Stimulated activated CD4-positive, alpha-beta T cell treated with anti-CD3 and anti-CD28 coated beads, Interleukin-2, amount 100 ng/mL, for 24 hours (primary cell): ENCODE measurements at places on chromosomes 7 and 10.

GRCh38 chr7:101729241-101729883, 88.1 kb upstream of the CUX1 start:
- no peak for DNase-seq

- no peak for DNase-seq
These were observed 285.1 kb upstream of the SP8 start for GRCh38 chr7:21071561-21072501.

GRCh38 chr7:48402721-48403120, 231.5 kb downstream of the ABCA13 start:
- DNase-seq = no peak

- DNase-seq = no peak
These were observed 313.8 kb upstream of the BMPER start for GRCh38 chr7:33591490-33591889.

GRCh38 chr10:116748041-116748440, 5.7 kb upstream of the HSPA12A start:
- no peak for DNase-seq

DNA sequence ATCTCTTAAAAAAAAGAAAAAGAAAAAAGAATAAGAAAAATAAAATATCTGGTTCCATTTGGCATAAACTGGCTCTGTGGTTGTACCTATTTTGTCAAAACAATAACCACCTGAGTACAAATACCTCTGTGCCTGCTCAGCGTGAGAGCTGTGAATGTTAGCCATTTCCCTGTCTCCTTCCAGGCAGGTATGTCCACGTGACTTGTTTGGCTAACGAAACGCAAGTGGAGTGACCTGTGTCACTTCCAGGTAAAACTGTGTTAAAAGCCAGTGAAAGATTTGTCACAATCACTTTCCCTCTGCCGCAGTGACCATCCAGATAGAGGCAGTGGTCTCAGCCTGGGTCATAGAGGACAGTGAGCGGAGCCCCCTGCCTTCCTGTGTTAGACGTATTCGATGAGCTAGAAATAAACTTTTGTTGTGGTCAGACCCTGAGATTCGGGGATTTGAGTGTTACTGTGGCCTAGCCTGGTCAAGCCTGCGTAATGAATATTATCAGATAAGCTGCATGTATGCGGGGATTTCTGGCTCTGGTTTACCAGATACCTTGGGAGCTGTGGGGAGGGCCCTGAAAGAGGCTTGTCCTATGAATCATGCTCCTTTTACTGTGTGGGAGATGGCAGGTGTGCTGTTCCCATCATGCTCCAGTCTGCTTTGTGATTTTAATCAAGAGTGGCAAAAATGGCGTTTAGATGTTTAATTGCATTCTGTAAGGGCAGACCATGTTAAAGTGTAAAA, 3.8 kb downstream of the PTER start:
- DNase-seq = no peak

- no peak for DNase-seq
These were observed 4.7 kb upstream of the KLHDC10 start for GRCh38 chr7:130065500-130066152.

DNA sequence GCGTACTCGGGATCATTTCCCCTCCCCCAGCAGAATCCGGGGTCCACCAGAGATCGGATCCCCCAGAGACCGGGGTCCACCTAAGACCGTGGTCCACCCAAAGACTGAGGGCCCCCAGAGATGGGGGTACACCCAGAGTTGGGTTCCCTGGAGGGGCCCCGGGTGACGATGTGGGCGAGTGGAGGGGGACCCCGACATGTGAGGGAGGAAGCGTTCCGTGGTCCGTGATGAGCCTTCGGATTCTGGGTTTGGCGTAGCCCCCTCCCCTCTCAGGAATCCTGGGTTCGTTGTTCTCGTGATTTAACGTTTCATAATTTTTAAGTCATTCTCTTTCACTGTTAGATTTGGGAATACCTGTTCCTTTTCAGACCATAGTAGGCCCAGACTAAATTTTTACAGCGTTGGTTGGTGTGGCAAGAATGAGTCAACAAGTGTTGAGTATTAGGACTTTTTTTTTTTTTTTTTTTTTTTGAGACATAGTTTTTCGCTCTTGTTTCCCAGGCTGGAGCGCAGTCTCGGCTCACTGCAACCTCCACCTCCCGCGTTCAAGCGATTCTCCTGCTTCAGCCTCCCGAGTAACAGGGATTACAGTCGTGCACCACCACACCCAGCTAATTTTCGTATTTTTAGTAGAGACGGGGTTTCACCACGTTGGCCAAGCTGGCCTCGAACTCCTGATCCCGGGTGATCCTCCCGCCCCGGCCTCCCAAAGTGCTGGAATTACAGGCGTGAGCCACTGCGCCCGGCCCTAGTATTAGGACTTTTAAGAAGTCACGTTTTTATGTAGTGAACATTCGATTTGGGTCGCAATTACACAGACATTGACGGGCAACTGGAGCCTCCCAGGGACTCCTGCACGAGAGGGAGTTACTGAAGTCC, 672 bp downstream of the GTPBP4 start:
- DNase-seq = peak; percentile 9

GRCh38 chr7:157412021-157412443, 75.2 kb downstream of the DNAJB6 start:
- peak; percentile 68 for DNase-seq

DNA sequence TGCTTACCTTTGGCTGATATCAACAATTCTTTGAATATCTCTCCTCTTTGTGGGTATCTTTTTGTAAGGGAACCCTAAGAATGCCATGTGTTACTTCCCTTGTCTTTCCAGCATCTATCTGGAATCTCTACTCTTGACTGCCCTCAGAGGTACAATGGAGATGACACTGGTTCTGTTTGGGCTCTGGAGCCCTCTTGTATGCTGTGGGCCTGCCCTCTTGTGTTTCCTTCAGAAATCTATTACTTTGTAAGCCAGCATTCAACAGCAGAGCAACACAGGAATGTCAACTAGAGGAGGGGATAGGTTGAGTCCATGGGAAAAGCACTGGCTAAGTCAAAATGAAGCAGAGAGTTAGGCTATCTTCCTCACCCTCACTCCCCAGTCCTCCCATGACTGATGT, 142.3 kb downstream of the XPNPEP1 start:
- DNase-seq = no peak

DNA sequence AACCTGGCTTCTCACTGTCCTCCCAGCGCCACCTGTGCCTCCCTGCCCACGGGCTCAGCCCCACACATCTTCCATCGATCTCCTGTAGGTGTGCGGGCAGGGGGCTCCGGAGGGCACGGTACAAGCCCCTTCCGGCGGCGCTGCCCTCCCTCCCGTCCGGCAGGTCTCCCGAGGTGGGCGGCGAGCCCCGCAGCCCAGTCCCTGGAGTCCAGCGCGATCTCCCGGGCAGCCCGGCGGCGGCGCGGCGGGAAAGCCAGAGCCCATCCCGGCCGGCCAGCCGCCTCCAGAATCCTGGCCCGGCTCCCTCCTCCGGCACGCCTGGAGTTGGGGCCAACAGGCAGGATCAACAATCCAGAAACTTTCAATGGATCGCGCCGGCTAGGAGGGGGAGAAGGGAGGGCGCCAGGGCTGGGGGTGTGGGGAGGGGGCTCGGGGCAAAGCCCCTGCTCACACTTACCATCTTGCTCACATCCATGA, 100.1 kb downstream of the HIP1 start:
- peak; percentile 13 for DNase-seq

GRCh38 chr7:17371671-17372524, 73.4 kb downstream of the AHR start:
- DNase-seq = no peak

- no peak for DNase-seq
These were observed 40.6 kb upstream of the VKORC1L1 start for GRCh38 chr7:65832281-65832680.

- no peak for DNase-seq
These were observed 30.1 kb upstream of the CDHR3 start for GRCh38 chr7:105932835-105933477.

DNA sequence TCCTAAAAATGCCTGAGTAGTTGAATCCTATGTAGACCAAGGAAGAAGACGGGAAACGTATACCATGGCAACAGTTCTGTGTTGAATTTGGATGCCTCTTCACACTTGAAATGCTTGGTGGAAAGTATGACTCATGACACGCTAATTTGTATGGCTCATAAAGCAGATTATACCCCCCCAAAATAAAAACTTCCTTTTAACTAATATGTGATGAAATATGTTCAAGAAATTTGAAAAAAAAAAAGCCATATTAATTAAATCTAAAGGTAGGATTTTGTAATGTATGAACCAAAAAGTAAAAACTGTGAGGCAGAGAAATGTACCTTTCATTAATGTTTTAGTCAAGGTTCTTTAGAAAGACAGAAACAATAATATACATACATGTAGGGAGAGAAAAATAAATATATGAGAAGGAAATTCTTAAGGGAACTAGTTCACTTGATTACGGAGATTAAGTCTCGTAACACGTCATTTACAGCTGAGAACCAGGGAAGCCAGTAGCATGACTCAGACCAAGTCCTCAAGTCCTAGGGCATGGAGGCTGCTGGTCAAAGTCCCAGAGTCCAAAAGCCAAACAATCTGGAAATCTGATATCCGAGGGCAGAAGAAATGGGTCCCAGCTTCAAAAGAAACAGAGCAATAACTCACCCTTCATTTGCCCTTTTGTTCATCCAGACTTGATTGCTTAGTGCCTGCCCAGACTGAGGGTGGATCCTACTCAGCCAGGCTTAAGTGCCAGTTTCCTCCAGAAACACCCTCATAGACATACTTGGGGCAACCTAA, 485.1 kb downstream of the SEMA3D start:
- no peak for DNase-seq

GRCh38 chr7:96952974-96953391, 52.4 kb upstream of the DLX6 start:
- DNase-seq = no peak

DNA sequence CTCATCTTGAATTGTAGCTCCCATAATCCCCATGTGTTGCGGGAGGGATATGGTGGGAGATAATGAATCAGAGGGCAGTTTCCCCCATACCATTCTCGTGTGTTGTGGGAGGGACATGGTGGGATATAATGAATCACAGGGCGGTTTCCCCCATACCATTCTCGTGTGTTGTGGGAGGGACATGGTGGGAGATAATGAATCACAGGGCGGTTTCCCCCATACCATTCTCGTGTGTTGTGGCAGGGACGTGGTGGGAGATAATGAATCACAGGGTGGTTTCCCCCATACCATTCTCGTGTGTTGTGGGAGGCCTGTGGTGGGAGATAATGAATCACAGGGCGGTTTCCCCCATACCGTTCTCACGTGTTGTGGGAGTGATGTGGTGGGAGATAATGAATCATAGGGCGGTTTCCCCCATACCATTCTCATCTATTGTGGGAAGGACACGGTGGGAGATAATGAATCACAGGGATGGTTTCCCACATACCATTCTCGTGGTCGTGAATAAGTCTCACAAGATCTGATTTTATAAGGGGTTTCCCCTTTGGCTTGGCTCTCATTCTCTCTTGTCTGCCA, 271.0 kb downstream of the MAD1L1 start:
- peak; percentile 39 for DNase-seq

DNA sequence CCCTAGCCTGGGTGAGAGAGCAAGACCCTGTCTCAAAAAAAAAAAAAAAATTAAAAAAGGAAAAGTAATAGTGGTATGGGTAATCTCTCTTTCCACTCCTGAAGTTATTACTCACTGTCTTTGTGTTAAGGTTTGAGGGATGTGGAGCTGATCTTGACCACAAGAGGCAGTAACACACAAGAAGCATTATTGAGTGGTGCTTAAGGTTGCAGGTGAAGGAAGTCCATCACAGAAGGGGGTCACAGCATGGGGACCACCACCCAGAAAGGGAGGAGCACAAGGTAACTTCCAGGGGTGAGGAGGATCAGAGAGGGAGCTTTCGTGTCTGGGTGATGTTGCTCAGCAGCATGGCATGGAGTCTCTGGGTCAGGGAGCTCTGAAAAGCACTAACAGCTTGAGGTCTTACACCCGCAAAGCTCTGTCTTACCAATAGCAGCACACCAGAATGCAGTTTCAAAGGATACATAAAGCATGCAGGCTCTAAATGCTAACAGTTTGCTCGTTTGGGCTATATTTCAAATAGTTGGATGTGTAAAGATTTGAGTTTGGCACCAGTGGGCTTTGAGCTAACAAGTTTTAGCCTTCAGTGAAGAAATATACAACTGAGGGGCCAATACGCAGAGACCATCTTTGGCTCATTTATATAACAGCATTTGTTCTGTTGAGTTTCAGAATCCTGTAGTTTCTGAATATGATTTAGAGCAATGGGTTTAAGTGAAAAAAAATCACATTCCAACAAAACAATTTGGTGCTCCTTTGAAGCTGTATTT, 100.4 kb upstream of the DNAJC1 start:
- DNase-seq = no peak

- no peak for DNase-seq
These were observed 8.3 kb downstream of the IQCE start for GRCh38 chr7:2566890-2567678.

DNA sequence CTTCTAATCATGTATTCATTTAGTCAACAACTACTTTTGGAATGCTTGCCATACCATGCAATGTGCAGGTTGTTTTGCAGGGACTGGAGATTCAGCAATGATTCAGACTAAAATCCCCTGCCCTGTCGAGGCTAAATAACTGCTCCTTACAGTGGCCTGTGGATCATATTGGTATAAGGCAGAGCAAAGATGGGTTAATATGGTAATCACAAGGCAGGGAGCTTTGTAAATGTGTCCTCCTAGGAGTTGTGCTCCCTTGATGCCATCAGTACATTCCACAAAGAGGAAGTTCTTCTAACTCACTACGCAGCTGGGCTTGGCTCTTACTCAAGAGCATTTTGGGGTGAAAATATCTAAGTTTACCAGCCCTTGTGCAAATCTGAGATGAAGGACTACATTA, 614 bp upstream of the IFIT2 start:
- no peak for DNase-seq

GRCh38 chr7:152185558-152185957, 160.1 kb downstream of the GALNT11 start:
- no peak for DNase-seq

- DNase-seq = no peak
These were observed 201.5 kb downstream of the DNAJB6 start for GRCh38 chr7:157538321-157538720.

- no peak for DNase-seq
These were observed 91.3 kb downstream of the CALD1 start for GRCh38 chr7:134870781-134871180.

DNA sequence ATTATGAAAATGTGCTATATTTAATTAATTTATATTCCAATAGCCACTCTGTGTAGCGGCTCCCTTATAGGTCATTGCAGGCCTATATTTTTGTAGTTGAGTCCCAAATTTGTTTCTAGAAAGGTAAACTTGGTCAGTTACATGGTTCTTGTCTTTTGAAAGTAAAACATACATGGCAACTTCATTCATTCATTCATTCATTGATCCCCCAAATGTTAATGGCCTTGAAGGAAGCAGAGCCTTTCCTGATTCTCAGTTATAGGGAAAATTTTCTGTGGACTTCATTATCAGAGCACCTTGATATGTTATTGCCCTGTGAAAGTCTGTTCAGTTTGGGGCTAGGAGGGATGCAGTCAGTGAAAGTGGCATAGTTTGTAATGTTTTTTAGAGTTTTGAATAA, 2.9 kb downstream of the BLVRA start:
- no peak for DNase-seq

- DNase-seq = peak; percentile 74
These were observed 34.5 kb upstream of the EBLN1 start for GRCh38 chr10:22252224-22252800.

- no peak for DNase-seq
These were observed 71.7 kb downstream of the GNAT3 start for GRCh38 chr7:80439894-80440821.
